ENCODE measurements at places on chromosomes 7 and 10.

- DNase-seq = no peak
Measured at GRCh38 chr10:23606456-23606855, 167.6 kb downstream of the OTUD1 start.

GRCh38 chr7:10913457-10913856, 60.2 kb upstream of the PHF14 start:
- no peak for DNase-seq

DNA sequence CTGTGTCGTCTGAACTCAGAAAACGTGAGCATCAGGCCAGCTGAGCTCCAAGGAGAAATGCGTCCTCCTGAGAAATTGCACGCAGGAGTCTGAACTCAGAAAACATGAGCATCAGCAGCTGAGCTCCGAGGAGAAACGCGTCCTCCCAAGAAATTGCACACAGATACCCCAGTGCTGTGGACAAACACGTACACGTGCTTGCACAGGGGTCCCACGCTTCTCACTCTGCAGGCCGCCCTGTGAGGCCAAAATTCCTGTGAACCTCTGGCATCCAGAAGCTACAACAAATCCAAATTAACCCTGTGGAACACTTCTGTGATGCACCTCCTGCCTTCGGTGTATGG, 133.8 kb downstream of the WDR37 start:
- DNase-seq = no peak

- DNase-seq = no peak
Measured at GRCh38 chr10:110167149-110167548, 40.3 kb upstream of the MXI1 start.

DNA sequence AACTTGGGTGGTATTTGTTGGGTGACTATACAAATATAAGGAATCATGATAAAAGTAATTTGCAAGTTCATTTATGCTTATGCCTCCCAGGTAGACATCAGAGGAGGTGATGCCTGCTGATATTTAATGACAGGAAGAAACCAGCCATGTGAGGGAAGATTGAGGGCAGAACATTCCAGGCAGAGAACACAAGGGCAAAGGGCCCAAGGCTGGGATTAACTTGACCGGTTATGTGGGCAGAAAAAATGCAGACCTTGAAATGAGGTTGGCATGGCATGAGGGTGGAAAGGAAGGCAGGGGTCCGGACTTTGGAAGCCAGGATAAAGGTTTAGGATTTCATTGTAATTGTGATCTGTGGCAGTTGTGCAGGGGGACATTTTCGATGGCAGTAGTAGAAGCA, 68.0 kb upstream of the MTPN start:
- DNase-seq = no peak

DNA sequence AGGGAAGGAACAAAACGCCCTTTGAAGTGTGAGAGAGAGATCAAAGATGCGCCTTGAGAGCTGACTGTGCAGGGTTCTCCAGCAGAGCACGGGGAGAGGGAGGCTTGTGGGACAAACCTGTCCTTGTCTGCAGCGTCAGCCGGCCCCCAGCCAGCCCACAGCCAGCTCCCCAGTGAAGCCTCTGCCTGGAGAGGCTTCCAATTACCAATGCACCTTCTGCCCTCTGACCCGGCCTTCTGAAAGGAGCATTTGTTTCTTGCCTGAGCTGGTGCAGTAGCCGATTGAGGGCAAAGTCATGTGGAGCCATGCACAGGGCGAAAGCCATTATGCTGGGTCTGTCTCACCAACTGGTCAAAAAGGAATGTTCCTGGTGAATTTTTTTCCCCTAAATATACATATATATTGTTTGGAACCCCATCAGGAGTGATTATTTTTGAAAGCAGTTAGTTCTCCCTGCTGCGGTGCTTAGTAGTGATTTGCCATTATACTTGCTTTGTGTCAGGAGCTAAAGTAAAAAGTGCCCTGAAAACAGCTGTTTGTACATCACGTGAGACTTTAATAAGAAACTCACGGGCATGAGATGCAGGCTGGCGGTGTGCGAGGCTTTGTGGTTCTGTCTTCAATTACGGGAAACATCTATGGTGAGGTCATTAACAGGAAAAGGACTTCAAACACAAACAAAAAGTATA, 268.6 kb downstream of the KLF6 start:
- no peak for DNase-seq

GRCh38 chr7:149171892-149172533, 23.3 kb upstream of the ZNF282 start:
- DNase-seq = peak; percentile 44

GRCh38 chr7:38746438-38746837, 115.3 kb upstream of the AMPH start:
- DNase-seq = no peak

- no peak for DNase-seq
Measured at GRCh38 chr7:105815576-105815975, 60.8 kb downstream of the ATXN7L1 start.

DNA sequence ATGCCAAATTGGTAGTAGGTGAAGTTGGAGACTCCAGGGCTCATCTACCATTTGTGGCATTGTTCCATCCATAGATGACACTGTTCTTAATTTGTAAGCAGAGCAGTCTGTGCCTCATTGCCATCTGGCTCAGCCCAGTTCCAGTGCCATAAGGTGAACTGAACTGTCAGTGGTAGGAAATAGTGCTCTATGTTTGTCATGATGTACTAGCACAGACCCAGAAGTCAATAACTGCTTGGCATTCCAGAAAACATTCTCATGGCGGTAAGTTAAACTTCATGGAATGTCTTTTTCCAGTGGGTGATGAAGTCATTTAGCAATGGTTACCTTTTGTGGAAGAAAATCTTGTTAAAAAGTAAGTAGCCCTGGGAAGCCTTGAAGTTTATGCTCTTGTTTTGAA, 302.7 kb downstream of the SUGCT start:
- DNase-seq = peak; percentile 81

DNA sequence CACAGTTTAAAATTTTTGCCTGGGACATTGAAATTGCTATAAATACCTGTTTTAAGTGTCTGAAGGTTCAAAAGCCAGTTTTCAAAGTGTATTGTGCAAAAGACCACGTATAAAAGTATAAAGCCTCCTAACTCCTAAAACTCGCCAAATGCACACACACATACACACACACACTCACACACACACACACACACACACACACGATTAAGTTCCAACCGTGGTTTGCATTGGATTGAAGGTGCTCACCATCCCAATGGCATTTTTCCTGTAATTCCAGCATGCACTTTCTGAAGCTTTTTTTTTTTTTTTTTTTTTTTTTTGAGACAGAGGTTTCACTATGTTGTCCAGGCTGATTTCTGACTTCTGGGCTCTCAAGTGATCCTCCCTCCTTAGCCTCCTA, 2.8 kb upstream of the RGS10 start:
- DNase-seq = no peak

GRCh38 chr7:30468041-30468440, 10.5 kb downstream of the NOD1 start:
- no peak for DNase-seq

GRCh38 chr7:82049891-82050533, 280.2 kb upstream of the HGF start:
- DNase-seq = peak; percentile 83

GRCh38 chr7:30995536-30995935, 31.8 kb downstream of the GHRHR start:
- DNase-seq = no peak

DNA sequence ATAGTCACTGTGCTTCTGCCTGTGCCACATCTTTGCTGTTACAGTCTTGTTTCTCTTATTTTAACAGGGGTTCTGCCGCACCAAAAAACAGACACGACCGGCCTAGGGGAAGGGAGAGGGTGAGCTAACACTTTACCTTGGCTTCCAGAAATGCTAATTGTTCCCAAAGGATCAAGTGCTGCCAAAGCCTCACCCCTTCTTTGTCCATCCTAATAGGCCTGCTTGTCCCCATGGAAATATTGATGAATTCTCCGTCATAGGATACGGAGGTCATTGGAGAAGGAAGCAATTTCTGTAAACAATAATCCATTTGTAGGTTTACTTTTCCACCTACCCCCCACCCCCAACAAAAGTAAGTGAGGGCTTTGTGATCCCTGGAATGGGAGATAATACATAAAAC, 567.3 kb downstream of the KCNMA1 start:
- no peak for DNase-seq

- DNase-seq = no peak
Measured at GRCh38 chr7:133845005-133845404, 282.1 kb upstream of the LRGUK start.

- no peak for DNase-seq
Measured at GRCh38 chr7:37430640-37431039, 18.0 kb downstream of the ELMO1 start.

DNA sequence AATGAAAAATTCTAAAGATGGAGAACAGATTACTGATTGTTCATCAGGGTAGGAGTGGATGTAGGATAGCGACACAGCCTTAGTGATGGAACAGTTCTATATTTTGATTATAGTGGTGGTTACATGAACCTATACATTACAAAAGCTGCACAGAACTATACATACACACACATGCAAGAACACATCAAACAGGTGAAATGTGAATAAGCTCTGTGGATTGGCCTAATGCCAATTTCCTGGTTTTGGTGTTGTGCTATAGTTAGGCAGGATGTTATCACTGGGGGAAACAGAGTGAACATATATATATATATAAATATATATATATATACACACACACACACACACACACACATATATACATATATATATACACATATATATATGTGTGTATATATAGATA, 76.4 kb upstream of the PIK3CG start:
- DNase-seq = no peak

DNA sequence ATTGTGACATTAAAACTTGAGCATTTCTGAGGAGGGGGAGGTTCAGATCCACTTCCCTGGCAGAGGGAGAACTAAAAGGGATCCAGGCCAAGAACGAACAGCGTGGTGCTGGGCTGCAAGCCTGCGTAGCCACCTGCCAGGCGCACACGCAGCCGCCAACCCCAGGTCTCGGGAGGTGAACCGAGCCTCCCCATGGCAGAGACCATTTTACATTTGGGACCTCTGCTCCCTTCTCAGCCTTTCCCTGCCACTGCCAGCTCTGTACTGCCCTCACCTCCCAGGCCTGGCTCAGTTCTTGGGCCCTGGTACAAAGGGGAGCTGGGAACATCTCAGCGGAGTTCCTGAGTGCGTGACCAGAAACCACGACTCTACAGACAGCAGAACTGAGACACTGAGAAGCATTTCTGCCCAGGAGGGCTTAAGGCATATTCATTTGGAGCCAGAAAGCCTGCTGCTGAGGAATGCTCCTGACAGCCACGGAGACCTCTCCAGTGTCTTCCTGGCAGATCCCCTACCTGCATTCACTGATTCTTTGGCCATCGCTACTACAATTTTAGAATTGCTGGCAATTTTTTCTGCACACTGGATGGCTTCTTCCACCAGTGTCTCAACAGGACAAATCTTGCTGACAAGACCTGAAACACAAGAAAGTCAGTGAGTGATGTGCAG, 7.6 kb downstream of the ECHS1 start:
- no peak for DNase-seq

- no peak for DNase-seq
Measured at GRCh38 chr10:71842422-71842821, 8.6 kb downstream of the PSAP start.
